Left cardiac atrium (tissue), 4 donors: ENCODE measurements at places on chromosomes 1 and 21. TPM values are rescaled to one million over a fixed set of nuclear protein-coding genes. Genes with fewer than 3 reads are reported as not detected.

CLDN17 gene
- not detected for total RNA-seq

GRCh38 chr1:217106231-217106901 is 383.1 kb upstream of the ESRRG start:
- DNase-seq: no peak

DNA sequence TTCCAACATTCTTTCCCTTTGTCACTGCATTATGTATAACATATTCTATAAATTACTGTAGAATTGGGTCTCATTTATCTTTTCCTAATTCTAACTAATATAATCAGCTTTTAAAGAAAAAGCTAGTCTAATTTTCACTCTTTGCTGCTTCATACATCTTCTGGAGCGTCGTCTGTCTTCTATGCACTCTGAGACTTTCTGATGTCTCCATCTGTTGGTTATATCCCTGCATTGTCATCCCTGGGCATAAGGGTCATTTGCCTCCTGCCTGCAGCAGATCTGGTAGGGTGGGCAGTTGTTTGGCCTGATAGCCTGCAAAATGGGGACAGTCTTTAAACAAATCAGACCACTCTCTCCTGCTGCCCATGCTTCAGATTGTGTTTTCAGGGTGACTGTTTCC is 40.8 kb upstream of the DYNLT5 start:
- no peak for DNase-seq

GRCh38 chr1:110347182-110347893 is 8.2 kb downstream of the RBM15 start:
- no peak for DNase-seq

MROH9 gene
- total RNA-seq: not detected

GRCh38 chr1:169108223-169108622 is 1.7 kb downstream of the ATP1B1 start:
- DNase-seq: no peak
